HAP-1 (cell line): ENCODE measurements at places on chromosomes 6 and 20.
A peak's percentile ranks its signal among the peaks of the same experiment; 100 is the strongest.

DNA sequence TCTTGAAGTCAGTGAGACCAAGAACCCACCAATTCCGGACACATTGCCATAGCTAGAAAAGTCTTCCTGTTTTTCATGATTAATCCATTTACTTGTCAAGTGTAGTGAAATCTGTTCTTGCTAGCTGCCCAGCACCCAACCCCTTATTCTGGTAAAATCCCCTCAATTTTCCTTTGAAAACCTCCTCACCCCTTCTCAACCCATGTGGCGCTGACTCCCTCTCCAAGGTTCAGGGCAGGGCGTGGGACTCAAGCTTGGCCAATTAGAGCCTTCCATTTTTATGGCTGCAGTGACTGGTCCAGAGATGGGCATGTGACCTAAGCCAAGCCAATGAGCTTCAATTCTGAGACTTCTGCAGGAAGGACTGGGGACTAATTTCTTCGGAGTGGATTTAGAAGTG is 9.8 kb upstream of the ZBP1 start:
- DNase-seq: no peak

- DNase-seq: no peak
These were observed 431.8 kb upstream of the SOX4 start for GRCh38 chr6:21161707-21162106.

- DNase-seq: no peak
These were observed 173.0 kb downstream of the IBTK start for GRCh38 chr6:82074556-82074955.

DNA sequence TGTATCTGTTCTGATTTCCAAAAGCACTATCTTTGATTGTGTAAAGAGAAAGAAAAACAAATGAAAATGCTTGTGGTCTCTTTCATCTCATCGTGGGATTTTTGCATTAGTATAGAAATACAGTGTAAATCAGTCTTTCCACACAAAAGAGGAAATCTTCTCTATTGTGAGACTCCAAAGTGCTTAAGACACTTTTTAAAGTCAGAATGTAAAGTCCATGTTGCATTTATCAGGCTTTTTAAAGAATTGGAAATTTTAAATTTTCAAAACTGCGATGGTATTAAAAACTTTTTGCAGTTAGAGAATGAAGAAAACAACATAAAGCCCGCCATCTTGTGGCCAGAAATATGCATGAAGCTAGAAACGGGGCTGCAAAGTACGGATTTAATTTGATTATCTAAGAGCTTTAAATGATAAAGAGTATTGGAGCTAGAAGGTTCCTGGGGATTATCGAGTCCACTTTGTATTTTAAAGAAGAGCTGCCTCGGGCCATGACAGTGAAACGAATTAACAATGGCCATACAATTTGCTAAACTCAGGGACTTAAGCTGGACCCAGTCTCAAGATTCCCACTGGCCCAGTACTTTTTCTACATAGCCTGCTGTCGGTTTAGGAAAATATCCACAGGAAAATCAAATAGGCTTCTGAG is 339.6 kb downstream of the ARHGAP18 start:
- DNase-seq: peak; percentile 81

DNA sequence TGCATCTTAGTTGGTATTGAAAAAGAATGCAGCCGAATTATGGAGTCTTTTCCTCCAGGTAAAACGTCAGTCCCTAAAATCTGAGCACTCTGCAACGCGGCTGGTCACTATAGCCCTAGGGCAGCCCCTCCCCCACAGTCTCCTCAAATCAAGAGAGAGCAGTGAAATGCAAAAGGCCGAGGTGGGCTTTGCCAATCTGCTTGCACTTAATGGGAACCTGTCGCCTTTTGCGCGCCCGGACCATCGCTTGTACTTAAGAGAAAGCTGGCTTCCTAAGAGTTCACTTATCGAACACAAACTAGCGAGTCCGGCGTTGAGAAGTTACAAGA is 447 bp downstream of the MCM3 start:
- peak; percentile 52 for DNase-seq

DNA sequence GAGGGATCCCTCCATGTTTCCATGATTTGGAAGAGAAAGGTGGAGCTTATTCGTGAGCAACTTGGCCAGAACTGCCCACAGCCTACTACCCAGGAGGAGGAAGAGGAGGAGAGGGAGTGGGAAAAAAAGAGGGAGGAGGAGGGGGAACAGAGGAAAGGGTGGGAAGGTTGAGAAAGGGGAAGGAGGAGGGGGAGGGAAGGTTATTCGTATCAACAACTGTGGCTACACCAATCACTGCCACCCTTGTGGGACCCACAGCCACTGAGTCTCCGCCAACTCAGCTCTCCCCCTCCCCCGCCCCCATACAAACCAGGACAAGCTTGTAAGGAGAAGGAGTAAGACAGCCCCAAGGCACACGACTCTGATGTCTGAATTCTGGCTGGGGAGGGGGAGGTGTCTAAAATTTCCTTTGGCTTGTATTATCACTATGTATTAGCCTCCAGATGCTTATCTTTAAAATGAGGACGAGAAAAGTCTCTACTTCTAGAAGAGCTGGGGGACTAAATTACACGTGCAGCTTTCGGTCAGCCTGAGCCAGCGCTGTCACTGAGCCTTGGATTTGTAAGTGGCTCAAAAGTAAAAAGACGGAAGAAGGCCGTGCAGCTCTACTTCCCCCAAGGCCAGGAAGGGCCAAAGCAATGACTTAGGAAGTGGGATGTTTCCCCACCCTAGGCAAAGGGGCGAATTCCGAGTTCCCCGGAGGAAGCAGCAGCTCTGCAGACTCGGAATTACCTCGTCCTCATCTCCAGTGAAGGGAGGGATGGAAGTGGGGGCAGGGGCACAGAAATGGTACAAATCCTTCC is 1.0 kb downstream of the FKBP1A start:
- peak; percentile 53 for DNase-seq

DNA sequence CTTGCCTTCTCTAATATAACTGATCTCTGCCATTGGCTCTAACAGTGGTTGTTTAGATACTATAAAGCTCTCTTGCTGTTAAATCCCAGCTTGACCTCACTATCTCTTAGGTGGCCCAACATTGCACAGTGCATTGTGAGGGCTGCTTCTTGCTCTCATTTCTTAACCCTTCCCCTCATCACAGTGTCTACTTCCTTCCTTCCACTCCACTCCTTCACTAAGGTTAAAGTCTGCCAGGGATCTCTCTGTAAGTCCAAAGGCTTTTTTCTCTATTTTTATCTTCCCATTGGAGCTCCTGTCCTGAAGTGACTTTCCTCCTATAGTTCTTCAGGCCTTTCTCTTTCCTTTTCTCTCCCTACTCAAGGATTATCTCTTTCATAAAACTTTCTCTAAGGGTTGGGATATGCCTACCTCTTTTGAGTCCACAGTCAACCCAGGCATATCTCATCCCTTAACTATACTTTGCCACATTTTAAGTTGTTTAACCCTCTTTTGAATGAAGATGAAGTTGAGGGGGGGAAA is 4.0 kb upstream of the TBC1D22B start:
- no peak for DNase-seq

DNA sequence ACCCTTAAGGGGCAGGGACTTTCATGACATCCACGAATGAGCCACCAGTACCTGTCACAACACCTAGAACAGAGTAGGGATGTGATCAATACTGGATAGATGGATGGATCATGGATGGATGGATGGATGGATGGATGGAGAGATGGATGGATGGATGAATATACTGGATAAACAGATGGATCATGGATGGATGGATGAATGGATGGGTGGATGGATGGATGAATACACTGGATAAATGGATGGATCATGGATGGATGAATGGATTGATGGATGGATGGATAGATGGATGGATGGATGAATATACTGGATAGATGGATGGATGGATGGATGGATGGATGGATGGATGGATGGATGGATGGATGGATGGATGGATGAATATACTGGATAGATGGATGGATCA is 73.0 kb downstream of the PKHD1 start:
- no peak for DNase-seq

GRCh38 chr6:39357998-39358686 is 35.6 kb upstream of the KCNK16 start:
- DNase-seq: no peak

- no peak for DNase-seq
These were observed 92.4 kb downstream of the CD24 start for GRCh38 chr6:106882138-106882537.

DNA sequence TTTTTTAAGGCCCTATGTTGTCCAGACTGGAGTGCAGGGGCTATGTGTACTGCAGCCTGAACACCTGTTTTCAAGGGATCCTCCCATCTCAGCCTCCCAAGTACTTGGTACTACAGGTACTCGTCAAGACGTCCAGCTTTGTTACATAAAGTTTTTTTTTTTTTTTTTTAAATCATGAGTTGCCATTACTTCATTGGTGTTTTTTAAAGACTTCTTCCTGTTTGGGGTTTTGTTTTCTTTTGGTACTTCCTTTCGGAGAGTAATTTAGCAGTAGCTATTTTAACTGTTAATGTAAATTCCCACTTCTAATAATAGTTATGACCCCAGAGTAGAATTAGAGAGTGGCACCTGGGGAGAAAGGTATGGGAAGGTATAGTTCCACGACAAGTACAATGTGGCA is 10.5 kb downstream of the ZNFX1 start:
- DNase-seq: no peak

- DNase-seq: peak; percentile 82
These were observed 10.0 kb upstream of the POU3F2 start for GRCh38 chr6:98824162-98824901.

- no peak for DNase-seq
These were observed 56.1 kb upstream of the STMND1 start for GRCh38 chr6:17045581-17046322.

DNA sequence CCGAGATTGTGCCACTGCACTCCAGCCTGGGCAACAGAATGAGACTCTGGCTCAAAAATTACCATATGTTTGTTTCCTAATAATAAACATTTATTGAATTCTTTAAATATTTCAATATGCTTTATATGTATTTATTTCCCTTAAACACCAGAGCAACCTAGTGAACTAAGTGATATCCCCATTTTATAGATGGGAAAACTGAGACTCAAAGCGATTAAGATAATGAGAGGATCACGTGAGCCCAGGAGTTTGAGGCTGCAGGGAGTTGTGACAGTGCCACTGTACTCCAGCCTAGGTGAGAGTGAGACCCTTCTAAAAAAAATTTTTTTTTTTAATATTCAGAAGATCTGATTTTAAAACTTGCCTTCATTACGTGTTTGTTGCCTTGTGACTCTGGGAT is 19.4 kb upstream of the CARMIL1 start:
- DNase-seq: no peak

GRCh38 chr6:145809785-145810184 is 4.8 kb downstream of the FBXO30 start:
- DNase-seq: no peak

- no peak for DNase-seq
These were observed 39.2 kb downstream of the CYP24A1 start for GRCh38 chr20:54134445-54135220.

DNA sequence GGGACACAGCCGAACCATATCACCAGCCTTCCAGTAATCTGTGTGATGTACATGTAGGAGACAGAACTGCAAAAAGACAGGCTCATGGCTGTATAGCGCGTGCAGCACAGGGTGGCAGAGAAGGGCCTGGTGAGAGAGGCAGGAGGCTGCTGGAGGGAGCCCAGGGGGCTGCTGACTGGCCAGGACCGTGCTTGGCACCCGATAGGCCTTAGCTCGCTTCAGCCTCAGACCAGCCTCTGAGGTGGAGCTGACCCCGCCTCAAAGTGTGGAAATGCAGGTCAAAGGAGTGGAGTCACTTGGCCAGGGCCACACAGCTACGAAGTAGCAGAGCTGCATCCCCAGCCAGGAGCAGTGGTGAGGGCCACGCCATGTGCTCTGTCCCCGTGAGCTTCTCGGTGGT is 707.6 kb downstream of the QKI start:
- DNase-seq: no peak

GRCh38 chr6:115896538-115897129 is 164.1 kb downstream of the FRK start:
- peak; percentile 16 for DNase-seq

DNA sequence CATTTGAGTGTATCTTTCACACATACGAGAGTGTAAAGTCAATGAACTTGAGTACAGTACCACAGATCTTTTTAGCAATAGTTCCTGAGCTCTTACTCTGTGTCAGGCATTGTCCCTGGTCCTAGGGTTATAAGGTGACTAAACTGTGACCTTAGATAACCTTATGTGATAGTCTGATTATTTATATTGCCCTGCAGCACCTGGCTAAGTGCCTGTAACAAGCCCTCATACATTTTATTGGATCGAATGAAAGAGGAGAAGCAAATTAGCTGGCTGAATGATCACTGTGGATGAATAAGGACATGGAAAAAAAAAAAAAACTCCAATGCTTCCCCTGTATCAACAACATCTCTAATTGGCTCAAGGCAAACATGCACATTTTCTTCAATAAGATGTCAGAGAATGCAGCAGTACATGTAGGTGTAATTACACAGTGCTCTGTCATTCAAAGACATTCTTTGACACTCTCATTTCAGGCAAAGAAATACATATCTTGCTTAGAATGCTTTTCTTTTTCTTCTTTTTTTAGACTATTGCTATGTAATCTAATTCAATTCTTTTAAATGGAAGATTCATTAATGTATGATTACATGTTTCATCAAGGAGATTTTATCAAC is 153.4 kb downstream of the PHACTR1 start:
- no peak for DNase-seq
